Stimulated activated CD4-positive, alpha-beta T cell treated with anti-CD3 and anti-CD28 coated beads, Interleukin-1b, Interleukin-23, amount 100 ng/mL, for 1 hour (primary cell): ENCODE measurements at places on chromosomes 12 and 14.

GRCh38 chr14:85752175-85752574 is 222.2 kb downstream of the FLRT2 start:
- DNase-seq, result no peak

GRCh38 chr12:69898236-69898635 is 73.2 kb downstream of the MYRFL start:
- no peak for DNase-seq

- no peak for DNase-seq
These were observed 49.1 kb downstream of the NCOR2 start for GRCh38 chr12:124518051-124518932.

GRCh38 chr14:38339696-38340095 is 83.8 kb upstream of the CLEC14A start:
- no peak for DNase-seq

DNA sequence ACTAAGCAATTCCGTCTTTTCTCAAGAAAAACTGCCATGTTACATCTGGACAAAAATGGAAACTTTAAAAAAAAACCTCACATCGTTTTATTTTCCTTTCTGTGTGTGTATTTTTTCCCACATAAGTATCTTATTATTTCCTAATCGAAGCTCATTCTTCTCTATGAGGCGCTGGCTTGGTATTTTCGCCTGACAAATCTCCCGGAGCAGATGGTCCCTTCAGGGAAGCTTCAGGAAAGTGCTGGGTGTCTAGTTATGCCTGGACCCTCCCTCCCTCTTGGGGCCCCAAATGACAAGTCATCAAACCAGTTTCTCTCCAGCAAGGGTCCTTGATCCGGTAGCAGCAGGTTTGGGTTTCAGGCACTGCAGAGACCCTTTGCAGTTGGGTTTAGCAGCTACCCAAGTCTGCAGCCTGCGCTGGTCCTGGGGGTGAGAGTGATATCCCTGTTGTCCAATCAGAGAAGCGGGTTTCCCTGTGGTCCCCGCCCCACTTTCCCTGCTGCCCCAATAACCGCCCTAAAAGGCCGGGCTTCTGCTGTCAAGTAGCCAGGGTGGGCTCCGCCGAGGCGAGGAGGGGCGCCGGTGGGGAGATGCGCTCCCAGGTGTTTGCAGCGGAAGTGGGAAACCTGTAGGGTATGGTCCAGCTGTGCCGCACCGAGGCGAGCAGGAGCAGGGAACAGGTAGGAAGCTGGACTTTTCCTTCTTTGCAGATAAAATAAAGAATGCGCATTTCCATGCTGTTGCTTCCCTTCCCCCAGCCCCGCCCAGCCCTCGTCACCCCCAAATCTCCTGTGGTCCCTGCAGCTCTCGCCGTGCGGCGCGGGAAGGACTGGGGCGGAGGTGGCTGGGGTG is at the start of gene CNTN1:
TSS of gene CNTN1 (plus strand) at position 527 of the 852 bp plus-strand sequence.
- no peak for DNase-seq

GRCh38 chr14:34228650-34228976 is 233.4 kb downstream of the SPTSSA start:
- no peak for DNase-seq

DNA sequence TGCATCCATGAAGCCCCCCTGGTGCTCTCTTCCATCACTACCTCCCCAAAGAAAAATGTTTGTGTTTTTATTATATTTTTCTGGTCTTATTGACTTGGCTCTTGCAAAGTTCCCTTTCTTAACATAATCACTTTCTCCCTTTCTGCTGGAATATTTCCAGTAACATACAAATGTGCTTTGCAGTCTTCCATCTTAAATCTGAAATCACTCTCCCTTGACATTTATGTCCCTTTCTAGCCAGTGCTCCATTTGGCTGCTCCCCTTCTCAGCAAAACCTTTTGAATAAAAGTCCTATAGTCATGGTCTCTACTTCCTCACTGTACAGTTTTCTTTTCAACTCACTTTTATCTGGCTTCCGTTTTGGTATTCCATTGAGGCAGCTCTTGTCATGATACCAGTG is 118.8 kb downstream of the SNAPC1 start:
- no peak for DNase-seq
